GM03348 (cell line): ENCODE measurements at places on chromosomes 2 and 18.

- DNase-seq = no peak
These were observed 39.1 kb downstream of the CRACDL start for GRCh38 chr2:98896944-98897343.

DNA sequence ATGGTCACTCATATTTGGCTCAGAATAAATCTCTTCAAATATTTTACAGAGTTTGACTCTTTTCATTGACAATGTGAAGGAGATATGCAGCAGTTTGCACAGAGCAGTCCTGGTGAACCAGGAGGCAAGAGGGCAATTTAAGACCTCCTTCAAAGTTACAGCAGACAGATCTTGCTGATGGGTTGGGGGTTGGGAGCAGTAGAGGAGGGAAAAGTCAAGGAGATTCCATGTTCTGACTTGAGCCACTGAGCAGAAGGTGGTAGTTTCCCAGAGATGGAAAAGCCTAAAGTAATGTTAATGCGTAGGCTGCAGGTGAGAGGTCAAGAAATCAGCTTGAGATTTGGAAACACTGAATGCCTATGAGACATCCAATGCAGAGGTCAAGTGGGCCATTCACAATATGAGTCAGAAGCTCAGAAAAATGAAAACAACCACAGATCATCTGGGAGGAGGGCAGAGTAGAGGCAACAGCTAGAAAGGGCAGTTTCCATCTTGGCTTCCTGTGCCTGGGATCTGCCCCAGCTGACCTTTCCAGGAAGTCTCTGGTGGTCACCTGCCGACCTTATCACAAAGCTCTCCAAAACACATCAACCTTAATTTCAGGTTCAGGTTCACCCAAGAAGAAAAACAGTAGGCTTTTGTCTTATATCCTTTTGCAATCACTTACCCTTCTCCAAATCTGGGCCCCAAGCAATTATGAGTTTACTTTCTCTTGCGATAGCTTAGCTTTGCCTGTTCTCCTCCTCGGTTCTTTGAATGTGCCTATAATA is 197.5 kb upstream of the ARL4C start:
- peak; percentile 78 for DNase-seq

GRCh38 chr2:234788381-234788780 is 163.4 kb upstream of the SH3BP4 start:
- no peak for DNase-seq

GRCh38 chr2:148545390-148546256 is 98.9 kb upstream of the EPC2 start:
- DNase-seq = no peak
